ENCODE measurements at places on chromosomes 2 and 18.

GRCh38 chr2:7497178-7497577 is 580.0 kb downstream of the RNF144A start:
- DNase-seq: no peak

GRCh38 chr18:46379323-46379950 is 275.3 kb downstream of the HAUS1 start:
- DNase-seq: no peak

GRCh38 chr2:168663993-168664392 is 138.4 kb upstream of the NOSTRIN start:
- no peak for DNase-seq

DNA sequence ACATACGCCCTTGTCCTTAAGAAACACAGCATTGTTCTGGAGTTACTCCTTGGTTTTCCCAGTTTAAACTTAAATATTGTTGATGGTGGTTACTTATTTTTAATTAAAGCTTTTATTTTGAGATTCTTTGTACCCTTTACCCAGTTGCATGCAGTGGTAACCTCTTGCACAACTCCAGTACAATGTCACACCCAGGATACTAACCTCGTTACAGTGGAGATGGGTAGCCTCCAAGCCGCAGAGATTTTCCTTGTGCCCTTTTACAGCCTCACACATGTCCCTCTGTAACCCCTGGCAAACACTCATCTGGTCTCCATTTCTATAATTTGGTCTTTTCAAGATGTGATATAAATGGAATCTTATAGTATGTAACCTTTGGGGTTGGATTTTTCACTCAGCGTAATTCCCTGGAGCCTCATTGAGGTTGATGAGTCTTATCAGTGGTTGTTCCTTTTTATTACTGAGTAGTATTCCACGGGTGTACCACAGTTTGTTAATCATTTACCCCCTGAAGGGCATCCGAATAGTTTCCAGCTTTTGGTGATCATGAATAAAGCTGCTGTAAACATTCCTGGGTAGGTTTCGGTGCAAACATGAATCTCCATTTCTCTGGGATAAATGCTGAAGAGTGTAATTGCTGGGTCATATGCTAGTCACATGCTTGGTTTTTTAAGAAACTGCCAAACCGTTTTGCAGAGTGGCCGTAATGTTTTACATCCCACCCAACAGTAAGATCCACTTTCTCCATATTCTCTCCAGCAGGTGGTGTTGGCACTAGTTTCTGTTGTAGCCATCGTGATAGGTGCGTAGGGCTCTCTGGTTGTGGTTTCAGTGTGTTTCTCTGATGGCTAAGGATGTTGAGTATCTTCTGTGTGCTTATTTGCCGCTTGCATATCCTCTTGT is 68.6 kb downstream of the DGKD start:
- DNase-seq: no peak

DNA sequence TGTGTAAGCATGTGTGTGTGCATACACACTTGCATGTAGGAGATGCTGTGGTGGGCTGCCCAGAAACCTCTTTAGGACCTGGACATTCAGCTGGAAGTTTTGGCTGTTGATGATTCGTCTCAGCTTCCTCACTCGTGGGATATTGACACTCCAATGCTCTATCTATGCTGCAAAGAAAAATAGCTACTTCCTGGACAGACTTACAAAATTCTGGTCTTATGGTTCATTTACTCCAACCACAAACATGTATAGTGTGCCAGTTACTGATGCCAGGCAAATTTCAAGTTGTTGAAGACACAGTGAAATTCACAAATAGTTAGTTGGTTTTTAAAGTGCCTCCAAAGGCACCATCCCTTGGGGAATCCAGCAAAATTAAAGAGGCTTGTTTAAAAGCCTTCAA is 882.6 kb downstream of the CPS1 start:
- no peak for DNase-seq

All from glomerular endothelial cell (primary cell).